Left ventricle myocardium inferior (tissue), 1 donor: ENCODE measurements at places on chromosomes 2 and 18.
A peak's percentile ranks its signal among the peaks of the same experiment; 100 is the strongest.

DNA sequence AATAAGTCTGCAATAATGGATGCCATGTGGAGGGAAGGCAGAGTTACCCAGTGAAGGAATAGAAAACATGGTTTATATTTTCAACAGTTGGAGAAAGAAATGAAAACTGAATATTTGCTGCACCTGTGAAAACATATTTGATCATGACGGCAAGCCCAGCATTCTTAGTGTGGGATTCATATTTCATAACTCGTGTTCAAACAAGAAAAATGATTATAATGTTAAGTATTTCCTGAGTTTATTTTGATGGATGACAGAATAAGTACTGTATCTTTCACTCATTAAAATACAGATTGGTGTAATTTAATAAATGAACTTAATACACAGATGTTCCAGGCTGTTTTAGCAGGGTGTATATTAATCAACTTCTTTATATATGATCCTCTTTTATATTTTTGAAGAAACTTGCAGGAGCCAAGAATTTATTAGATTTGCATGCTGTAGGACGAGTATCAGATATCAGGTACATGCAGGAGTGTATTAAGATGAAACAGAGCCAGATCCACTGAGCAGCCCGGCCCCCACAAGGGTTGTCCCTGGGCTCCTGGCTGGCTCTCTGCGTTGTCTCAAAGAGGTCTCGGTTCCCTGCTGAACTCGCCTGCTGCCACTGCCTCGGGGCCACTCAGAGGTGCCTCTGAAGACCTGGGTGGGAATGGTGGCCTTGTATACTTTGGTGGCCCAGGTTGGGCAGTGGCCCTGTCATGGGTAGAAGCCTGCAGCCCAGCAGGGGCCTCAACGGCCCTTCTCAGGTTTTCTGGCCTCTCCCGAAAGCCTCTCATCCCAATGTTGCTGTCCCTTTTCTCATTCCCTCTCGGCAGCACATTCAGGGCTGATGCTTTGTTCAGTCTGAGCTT is 95.0 kb upstream of the LDAH start:
- no peak for DNase-seq

- no peak for DNase-seq
Observed at GRCh38 chr2:224777559-224777930, 61.4 kb upstream of the CCDC195 start.

GRCh38 chr18:57004366-57005121 is 142.3 kb upstream of the BOD1L2 start:
- DNase-seq = no peak

DNA sequence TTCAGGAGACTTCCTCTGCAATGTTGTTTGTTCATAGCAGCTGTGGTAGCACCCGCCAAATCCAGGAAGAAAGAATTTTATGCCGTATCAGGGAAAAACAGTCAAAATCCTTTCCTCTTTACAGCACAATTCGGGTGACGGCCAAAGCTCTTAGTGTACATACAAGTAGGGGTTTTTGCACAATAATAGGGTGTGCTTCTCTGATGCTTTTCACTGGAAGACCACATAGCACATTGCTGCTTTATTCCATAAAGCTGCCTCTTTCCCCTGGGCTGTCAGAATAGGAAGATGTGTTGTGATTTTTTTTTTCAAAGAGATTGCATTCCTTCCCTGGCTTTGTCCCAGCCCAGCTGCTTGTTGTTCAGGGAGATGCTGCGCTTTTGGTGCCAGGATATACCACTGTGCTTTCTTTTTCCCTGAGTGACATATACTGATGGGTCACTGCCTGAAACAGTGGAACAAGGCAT is 27.2 kb upstream of the LANCL1 start:
- no peak for DNase-seq

GRCh38 chr2:46339676-46340459 is 42.7 kb downstream of the EPAS1 start:
- peak; percentile 59 for DNase-seq

GRCh38 chr2:231425291-231425810 is 29.8 kb downstream of the B3GNT7 start:
- DNase-seq = no peak

- peak; percentile 21 for DNase-seq
Observed at GRCh38 chr18:51537487-51537886, 340.0 kb upstream of the MEX3C start.

- peak; percentile 33 for DNase-seq
Observed at GRCh38 chr2:241570961-241571581, 12.5 kb downstream of the BOK start.

- DNase-seq = no peak
Observed at GRCh38 chr2:126686286-126686685, 30.3 kb downstream of the GYPC start.
